Caco-2 (cell line): ENCODE measurements at places on chromosomes 3 and 15. TPM values are rescaled to one million over a fixed set of nuclear protein-coding genes. Genes with fewer than 3 reads are reported as not detected.
A peak's percentile ranks its signal among the peaks of the same experiment; 100 is the strongest.

- no peak overlapping the region for H3K27ac ChIP-seq
- no peak for DNase-seq
- no peaks in the 10 kb centered on the region for H3K27me3 ChIP-seq
- H3K36me3 ChIP-seq, result peaks cover 3% of the 10 kb centered on the region
Observed at GRCh38 chr3:187831125-187832051, 86.1 kb upstream of the BCL6 start.

DNA sequence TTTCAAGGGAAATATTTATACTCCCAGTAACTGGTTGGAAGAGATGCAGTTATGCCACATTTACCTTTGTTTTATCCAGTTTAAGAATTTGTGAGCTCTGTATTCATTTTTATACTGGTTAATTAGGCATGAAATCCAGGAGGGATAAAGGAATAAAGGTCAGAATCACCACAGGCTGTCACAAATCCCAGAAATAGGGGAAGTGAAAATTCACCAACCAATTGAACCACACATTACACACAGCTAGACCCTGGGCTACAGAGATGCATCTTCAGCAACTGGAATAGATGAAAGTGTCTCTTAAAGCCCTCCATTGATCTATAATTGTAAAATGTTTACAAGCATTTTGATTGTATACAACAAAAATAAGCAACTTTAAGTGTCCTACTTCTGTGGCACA, 18.5 kb downstream of the SERPINI1 start:
- no peak overlapping the region for H3K4me3 ChIP-seq
- no peak for DNase-seq
- H3K4me1 ChIP-seq, result no peaks in the 10 kb centered on the region; the same call in 1 of the 2 replicates
- no peaks in the 10 kb centered on the region for H3K36me3 ChIP-seq
- H3K27me3 ChIP-seq, result no peaks in the 10 kb centered on the region
- H3K27ac ChIP-seq, result no peak overlapping the region

DNA sequence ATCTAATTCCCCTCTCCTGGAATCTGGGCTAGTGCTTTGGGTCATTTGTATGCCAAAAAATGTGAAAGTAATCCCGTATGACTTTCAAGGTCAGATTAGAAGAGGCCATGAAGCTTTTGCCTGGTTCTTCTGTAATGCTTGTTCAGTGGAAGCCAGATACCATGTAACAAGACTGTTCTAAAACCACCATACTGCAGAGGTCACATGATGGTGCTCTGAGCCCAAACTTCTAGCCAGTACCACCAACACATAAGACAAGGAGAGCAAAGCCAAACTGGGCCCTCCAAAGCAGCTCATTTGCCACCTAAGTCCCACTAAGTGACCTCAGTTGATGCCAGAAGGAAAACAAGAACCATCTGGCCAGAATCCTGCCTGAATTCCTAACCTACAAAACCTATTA, 64.3 kb upstream of the MELTF start:
- no peak overlapping the region for H3K4me3 ChIP-seq
- no peaks in the 10 kb centered on the region; the same call in 1 of the 2 replicates for H3K36me3 ChIP-seq
- DNase-seq, result no peak
- H3K27ac ChIP-seq, result no peak overlapping the region

DNA sequence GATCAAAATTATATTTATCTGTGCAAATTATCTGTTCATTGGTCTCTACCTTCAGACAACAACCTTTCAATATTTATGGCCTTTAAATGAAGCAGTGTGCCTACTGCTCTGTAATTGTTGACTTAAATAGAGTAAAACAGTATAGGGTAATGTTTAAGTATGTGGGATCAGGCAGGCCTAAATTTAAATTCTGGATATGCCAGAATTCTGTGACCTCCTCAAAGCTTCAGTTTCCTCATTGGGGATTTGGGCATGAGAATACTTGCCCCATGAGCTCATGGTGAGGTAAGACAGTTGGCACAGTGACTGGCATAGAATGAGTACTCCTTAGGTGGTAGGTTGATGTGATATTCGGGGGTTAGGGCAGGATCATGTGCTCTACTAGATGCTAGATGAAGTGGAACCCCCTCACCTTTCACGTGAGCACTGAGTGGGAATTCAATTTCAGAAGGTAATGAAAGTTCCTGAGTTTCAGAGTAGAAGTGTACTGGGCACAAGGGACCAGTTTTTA, 14.9 kb downstream of the ARL8B start:
- H3K27me3 ChIP-seq, result no peaks in the 10 kb centered on the region
- no peak for DNase-seq
- no peaks in the 10 kb centered on the region for H3K36me3 ChIP-seq
- H3K27ac ChIP-seq, result peak overlapping the region; percentile 42
- H3K4me3 ChIP-seq, result no peak overlapping the region
- peaks cover 19% of the 10 kb centered on the region for H3K4me1 ChIP-seq

- peaks cover 11% of the 10 kb centered on the region; the same call in 1 of the 2 replicates for H3K4me1 ChIP-seq
- no peak for DNase-seq
- no peak overlapping the region for H3K4me3 ChIP-seq
- no peaks in the 10 kb centered on the region for H3K27me3 ChIP-seq
- H3K27ac ChIP-seq, result no peak overlapping the region
- no peaks in the 10 kb centered on the region for H3K36me3 ChIP-seq
Observed at GRCh38 chr3:114417265-114417664, 123.4 kb downstream of the TIGIT start.

KCNH8 gene
- 0.07 and 0.09 TPM in 2 replicates for total RNA-seq

DNA sequence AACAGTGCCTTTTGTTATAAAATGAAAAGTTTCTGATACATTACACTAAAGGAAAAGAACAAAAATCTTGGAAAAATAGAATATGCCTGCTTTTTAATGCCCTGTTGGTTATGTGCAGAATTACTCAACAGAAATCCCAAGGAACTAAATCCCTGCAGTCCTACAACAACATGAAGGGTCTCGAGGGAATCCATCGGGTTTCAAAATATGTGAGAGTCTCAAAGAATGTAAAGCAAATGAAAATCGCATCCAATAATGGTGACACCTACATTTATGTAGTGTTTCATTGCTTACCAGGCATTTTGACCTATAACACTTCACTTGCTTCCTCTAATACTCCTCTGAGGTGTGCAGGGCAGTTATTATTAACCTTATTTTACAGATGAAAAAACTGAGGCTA, 411.3 kb downstream of the FOXP1 start:
- H3K4me1 ChIP-seq, result peaks cover 100% of the 10 kb centered on the region
- H3K36me3 ChIP-seq, result no peaks in the 10 kb centered on the region; the same call in 1 of the 2 replicates
- no peaks in the 10 kb centered on the region for H3K27me3 ChIP-seq
- peak overlapping the region; percentile 81 for H3K27ac ChIP-seq
- H3K4me3 ChIP-seq, result no peak overlapping the region

DNA sequence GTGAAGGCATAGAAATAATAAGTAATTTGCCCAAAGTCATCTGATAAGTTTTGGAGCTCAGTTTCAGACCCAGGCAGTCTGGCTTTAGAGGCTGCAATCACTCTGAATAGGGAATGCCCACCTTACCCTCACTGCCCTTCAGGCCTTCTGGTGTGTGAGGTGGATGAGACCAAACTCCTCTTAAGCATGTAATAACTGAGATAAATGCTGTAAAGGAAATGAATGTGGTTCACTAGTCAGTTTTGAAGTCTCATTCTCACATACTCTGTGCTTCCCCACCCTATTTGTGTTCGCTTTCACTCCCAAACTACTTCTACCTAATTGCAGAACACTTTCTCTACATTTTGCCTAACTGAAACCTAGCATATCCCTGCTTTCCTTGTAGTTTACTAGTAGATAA, 144.1 kb downstream of the FILIP1L start:
- H3K27me3 ChIP-seq, result no peaks in the 10 kb centered on the region
- no peak for DNase-seq
- no peaks in the 10 kb centered on the region for H3K36me3 ChIP-seq
- no peak overlapping the region for H3K4me3 ChIP-seq
